ENCODE measurements at places on chromosomes 6 and 20.

DNA sequence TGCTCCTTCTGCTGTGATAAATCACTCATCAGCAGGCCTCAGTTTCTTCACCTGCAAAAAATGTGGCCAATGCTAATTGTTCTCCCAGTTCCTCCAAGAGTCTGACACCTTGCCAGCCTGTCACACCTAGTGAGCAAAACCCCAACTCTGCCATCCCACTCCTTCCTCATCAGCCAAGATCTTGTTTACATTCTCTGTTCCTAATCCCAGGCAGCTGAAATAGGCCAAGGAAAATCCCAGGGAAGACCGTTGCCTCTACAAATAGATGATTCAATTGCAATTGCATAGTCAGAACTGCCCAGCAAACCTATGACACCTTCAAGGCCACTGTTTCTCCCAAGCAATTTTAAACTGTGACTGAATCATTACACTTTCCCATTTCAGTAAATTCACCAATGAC lies 78.7 kb downstream of the GMDS start:
- no peak for DNase-seq

GRCh38 chr20:7146552-7147219 lies 379.2 kb downstream of the BMP2 start:
- no peak for DNase-seq

DNA sequence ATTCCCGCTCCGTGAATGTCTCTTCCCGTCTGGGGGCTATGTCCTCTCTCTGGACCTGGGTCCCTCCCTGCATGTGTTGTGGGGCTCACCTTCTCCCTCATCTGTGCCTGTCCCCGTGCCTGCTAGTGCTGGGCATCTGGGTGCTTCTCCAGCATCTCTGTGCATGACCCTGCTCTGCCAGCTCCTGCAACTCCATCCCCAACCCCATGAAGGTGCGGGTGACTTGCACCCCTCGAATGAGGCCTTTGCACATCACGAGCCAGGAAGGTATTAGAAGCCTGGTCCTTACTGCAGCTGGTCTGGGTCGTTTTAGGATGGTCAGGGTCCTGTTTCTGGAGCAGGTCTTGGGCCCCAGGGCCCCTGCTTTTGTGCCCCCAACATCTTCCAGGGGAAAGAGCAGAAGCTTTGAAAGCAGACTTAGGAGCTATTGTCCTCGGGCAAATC lies 109.7 kb downstream of the AGPAT4 start:
- DNase-seq, result no peak

GRCh38 chr6:156543431-156543830 lies 233.7 kb upstream of the ARID1B start:
- DNase-seq, result no peak

DNA sequence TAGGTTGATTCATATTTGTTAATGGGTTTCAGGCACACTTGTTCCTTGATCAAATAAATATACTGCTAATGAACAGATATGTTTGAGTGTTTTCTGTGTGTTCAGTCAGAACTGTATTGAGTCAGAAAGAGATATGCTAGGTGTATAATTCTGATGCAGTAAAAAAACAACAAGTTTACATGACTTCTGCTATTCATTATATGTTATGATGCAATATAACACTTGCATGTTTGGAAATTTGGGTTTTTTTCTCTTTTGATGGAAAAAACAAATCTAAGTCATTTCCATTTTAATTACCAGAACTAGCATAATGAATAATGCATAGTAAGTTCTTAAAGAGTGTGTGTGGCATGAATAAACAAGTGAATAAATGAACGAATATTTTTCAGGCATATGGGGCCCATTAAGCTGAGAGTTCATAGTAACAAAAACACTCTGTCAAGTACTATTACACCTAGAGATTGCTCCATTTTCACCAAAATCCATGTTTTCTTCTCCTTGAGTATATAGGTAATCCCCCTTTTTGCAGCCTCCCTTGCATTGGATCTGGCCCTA lies 208.3 kb upstream of the NT5E start:
- no peak for DNase-seq

All from stimulated activated CD8-positive, alpha-beta memory T cell treated with anti-CD3 and anti-CD28 coated beads, Interleukin-7, amount 100 ng/mL, for 48 hours (primary cell).